NCI-H2029 treated with DMSO at 0.1 percent for 48 hours (cell line): ENCODE measurements at places on chromosomes 3 and 15.

GRCh38 chr15:38046257-38047051, 112.0 kb downstream of the TMCO5A start:
- DNase-seq = no peak

- no peak for DNase-seq
Observed at GRCh38 chr3:185711255-185711870, 113.5 kb downstream of the IGF2BP2 start.

DNA sequence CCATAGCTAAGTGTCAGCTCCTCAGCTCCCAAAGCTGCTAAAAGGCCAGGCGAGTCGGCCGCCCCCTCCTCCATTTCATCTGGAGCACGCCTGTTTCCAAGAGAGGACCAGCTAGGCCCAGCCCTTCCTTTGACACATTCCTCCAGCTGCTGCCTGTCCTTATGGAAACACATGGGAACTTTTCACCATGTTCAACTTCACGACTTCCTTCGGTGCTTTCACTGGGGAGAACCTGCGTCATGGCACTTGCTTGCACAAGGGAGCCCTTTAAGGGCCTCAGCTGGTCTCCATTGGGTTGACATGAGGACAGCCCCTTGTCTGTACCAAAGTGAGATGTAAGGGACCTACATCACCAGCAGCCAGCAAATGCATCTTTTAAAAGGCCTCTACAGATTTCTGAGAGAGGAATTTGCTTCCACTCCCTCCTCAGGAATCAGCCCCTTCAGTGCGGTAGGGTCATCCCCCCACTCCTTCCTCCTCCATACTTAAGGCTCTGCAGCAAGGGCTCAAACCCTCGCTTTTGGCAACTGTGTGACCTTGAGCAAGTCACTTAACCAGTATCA, 2.1 kb downstream of the MAGI1 start:
- DNase-seq = no peak

DNA sequence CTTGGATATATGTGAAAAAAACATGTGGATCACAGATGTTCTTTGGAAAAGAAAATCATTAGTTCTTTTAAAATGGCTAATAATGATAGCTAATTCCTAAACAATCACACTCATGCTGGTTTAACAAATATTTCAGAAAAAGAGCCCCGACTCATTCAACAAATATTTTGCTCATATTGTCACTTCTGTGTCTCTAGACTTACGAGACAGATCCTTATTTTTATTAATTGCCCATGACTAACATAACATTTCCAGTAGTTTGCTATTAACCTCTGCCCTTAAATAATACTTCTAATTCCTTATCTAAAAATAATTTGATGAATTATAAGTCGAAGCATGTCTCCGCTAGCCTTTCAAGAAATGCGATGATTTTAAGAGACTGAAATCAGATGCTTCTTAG, 70.4 kb downstream of the SATB1 start:
- no peak for DNase-seq

DNA sequence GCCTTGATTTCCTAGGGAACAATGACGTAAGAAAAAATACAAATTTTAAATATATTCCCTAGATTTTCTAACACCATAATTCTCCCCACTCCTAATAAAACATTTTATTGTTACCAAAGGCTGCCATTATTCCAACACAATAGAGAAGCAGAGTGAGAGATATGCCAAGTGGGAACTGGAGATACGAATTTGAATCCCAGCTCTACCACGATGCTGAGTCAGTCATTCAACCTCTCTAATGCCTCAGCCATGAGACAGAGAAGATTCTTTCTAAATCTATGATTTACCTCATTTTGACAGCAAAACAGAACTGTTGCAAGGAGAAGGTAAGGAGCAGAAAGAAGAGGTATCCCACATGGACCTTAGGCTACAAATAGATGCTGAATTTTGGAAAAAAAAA, 112.5 kb downstream of the IGF2BP2 start:
- no peak for DNase-seq

DNA sequence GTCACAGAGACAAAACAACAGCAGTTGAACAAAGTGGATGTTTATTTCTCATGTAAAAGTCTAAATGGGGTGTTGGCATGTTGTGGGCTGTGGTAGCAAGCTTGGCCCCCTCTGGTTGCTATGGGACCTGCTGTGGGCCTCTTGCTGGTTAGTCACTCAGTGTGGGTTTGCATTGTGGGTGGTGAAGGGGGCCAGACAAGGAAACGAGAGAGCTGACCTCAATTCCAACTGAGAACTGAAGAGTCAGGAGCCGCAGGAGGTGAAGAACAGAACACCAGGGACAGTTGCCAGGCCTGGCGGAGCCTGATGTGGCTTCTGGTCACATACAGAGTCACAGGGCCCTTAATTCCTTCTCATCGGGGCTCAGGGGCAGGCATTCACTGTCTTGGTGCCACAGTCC, 1.9 kb upstream of the ADPGK start:
- no peak for DNase-seq
